Activated T-helper 2 cell treated with anti-CD3 and anti-CD28 coated beads, Interferon-gamma antibody, Interleukin-2, Interleukin-4, amounts not matched to agents 10 μg/mL and 5 μg/mL and 100 μg/mL, durations not matched to agents 14 hours and 24 hours and 36 hours (primary cell): ENCODE measurements at places on chromosomes 1 and 21.

DNA sequence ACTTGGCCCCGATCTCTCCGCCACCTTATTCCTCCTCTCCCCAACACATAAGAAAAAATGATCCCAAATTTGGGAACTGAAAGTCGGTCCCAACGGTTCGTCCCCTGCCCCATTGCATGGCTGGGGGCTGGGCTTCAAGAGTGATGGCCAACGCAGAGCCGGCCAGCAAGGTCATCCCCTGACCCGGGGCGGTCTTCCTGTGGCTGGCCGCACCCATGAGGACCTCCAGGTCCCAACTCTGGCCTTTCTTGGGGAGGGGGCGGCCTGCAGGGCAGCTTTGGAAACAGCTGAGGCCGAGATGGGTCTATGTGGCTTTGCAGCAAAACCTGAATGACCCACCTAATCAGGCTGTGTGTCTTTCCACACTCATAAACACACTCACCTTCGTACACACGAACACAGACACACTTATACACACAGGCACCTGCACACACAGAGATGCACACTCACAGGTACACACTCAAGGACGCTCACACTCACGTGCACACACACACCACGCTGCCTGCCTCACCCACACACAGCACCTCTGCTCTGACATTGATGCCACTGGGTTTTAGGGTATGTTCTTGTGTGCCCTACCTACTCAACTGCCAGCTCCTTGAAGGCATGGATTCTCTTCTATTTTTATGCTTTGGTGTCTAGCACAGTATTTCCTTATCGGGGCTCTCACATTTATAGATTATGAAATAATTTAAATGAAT lies 562 bp downstream of the DYNLT5 start:
- DNase-seq = no peak

DNA sequence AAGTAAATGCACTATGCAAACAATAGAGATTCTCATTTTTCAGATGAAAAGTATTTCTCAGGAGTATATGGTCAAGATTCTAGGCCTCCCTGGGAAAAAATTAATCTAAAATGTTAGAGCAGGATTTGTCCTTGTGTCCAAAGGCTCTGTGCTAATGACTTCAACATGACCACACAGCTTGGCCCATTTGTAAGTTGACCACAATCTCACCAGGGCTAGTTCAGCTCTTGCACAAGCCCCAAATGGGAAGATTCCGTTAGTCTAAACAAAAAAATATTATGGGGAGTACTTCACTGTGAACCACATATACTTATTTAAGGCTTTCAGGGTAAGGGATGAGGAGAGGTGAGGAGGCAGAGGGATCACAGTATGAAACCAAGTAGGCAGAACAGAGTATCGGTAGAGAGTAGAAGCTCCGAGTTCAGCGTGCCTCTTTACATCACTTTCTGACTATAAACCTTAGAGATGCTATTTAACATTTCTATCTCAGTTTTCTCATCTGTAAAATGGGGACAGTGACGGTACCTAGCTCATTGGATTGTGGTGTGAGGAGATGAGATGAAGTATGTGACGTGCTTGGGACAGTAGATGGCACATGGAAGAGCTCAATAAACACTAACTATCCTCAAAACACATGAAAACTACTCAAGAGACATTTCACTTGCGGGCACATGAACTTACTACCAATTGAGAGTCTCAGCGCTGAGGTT lies 37.8 kb upstream of the CTTNBP2NL start:
- DNase-seq = no peak

- DNase-seq = no peak
Measured at GRCh38 chr1:41813755-41814745, 104.7 kb downstream of the HIVEP3 start.

GRCh38 chr1:201912832-201913231 lies 24.1 kb downstream of the SHISA4 start:
- no peak for DNase-seq

DNA sequence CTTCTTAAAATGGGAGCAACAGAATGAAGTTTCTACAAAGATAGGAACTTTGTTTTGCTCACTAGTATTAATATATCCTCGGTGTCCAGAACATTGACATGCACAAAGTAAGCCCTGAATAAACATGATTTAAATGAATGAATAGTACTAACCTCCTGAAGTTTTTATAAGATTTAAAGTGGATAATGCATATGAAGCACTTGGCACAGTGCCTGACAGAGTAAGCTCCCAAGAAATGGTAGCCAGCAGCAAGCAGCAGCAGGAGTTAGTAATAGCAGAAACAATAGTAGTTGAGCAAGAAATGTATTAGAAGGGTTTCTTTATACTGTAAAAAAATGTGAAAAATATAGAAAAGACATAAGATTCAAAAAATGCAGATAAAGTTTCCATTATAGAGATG lies 258.1 kb upstream of the C1orf87 start:
- no peak for DNase-seq

DNA sequence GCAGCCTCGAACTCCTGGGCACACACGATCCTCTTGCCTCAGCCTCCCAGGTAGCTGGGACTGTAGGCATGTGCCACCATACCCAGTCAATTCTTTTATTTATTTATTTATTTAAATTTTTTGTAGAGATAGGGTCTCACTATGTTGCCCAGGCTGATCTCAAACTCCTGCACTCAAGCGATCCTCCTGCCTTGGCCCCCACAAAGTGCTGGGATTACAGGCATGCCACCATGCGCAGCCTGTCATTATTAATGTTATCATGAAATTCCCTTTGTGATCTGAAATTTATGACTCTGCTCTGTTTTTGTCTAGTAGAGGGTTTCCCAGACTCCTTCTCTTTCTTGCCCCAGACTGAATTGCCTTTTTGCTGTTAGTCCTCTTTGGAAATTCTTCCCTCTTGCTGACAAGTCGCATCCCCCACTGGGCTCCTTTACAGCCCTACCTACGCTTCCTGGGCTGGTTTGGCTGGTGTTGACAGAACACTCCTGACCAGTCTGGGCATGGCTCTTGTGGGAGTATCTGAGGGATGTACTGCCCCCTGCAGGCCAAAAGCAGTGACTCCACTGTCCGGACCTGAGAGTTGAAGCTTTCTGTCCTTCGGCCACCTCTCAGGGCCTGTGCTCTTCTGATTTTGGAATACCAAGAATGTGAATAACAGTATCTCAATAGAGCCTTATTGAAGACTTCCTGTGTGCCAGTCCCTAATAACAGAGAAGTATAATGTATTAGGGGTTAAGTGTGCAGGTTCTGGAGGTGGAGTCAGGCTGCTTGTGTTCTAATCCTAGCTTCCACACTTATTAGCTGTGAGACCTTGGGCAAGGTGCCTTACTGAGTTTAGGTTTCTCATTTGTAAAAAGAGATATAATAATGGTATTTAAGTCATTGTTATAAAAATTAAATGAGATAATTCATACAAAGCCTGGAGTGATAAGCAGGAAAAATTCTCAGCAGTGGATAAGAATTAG lies 28.2 kb downstream of the TCEANC2 start:
- peak; percentile 43 for DNase-seq
